ENCODE measurements at places on chromosomes 2 and 18. TPM values are rescaled to one million over a fixed set of nuclear protein-coding genes. Genes with fewer than 3 reads are reported as not detected.

LCT gene
- not detected for total RNA-seq

TBR1 gene
- total RNA-seq: under 0.01 TPM

MC5R gene
- not detected for total RNA-seq

KRTCAP3 gene
- not detected for total RNA-seq

PIEZO2 gene
- total RNA-seq: 23.2 TPM

C2orf80 gene
- not detected for total RNA-seq

All from placental pericyte (primary cell).